CD4-positive, alpha-beta T cell treated with Interleukin-15 for 1 hour (primary cell): ENCODE measurements at places on chromosomes 1 and 21.

DNA sequence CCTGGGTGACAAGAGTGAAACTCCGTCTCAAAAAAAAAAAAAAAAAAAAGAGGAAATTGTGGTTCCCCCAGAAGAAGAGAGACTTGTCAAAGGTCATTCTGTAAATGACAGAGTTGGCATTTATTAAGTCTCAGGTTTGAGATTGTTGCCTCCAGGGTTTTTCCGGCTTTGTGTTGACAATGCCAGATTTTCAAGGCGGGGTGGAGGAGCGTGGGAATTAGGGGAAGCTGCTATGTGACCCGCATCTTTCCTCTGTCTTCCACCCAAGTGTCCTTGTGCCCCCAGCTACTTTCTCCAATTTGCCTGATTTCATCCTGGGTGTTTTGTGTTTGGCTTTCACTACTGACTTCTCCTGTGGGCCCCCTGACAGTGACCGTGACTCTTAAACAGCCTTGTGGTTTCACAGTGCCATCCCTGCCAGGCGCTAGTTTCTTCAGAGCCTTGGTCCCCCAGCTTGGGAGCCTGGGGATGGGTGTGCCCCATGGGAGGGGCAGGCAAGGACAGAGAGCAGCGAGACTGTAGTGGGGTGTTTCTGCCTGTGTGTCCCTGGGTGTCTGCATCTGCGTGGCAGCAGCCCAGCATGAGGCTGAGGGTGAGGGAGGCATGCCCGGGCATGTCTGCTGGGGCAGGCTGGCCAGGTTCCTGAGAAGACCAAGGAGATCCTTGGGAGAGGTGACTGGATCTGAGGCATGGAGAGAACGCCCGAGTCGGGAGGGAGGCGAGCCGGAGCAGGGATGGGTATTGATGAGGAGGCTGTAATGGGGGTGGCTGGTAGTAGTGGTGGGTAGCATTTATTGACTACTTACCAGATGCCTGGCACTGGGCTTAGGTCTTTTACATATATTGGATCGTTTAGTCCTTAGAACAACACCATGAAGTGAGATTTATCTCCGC lies 46.3 kb downstream of the IER5 start:
- peak; percentile 51 for DNase-seq

DNA sequence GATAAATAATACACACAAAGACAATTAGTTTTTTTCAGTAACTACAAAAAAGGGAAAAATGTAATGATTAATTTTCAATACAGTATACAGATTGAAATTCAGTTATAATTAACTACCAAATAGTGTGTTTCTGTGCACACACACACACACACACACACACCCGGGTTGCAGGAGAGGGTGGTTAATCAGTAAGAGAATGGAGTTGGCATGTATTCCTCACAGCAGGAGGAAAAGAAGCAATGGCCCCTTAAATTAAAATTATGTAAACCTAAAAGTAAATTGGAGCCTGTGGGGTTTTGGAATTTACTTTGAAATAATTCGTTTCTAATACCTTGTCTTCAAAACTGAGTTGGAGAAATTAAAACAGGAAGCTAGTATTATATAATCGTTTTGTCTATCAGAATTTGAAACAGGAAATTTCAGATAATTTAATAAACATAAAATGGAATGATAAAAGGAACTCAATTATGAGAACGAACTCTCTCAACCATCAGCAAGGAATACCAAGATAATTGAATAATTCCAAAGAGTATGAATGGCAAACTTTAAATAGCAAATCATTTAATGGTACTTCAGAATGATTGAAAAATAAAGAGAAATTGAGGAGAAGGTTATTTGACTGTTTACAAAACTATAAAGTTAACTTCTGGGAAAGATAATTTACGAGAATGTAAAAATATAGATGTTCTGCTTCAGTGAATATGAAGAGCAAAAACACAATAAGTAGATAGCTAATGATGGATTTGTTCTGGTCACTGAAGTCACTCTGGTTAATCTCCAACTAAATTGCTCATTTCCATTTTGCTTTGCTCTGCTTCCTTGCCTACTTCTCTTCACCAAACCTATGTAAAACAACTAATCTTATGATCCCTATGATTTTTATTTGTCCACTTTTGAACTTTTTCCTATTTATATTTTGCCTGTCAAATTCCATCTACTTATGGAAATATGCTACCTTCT lies 547.9 kb upstream of the ZP4 start:
- DNase-seq = no peak

- no peak for DNase-seq
These were observed 536 bp downstream of the HMGCL start for GRCh38 chr1:23824711-23825075.

GRCh38 chr1:56586502-56586901 lies 7.1 kb upstream of the PLPP3 start:
- no peak for DNase-seq

GRCh38 chr1:60130703-60131102 lies 57.1 kb upstream of the C1orf87 start:
- no peak for DNase-seq

DNA sequence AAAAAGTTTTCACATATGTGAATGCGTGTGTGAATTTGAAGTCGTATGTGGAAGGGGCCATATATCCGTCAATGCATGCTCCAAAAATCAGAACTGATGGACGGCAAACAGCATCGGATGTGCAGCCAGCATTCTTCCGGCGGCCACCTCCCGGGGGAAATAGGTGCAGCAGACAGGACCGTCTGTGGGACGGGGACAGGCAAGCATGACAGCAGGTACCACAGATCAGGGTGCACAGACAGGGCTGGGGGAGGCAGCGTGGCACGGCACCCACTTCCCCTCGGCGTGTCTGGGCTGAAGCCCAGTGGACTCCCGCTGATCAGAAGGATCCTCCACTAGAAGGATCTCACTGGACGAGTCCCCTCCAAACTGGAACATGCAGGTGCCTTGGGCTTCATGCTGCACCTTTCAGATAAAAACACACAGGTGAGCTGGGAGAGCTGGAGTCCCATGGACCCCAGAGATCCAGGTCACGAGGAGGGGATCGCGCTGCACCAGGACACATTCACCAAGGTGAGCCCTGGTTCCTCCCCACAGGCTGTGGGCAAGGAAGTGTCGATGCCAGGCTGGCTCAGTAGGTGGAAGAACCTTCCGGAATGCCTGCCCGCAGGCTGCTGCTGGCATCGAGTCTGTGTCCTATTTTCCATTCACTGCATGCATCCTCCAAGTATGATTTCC lies 25.3 kb downstream of the PDE9A start:
- no peak for DNase-seq

DNA sequence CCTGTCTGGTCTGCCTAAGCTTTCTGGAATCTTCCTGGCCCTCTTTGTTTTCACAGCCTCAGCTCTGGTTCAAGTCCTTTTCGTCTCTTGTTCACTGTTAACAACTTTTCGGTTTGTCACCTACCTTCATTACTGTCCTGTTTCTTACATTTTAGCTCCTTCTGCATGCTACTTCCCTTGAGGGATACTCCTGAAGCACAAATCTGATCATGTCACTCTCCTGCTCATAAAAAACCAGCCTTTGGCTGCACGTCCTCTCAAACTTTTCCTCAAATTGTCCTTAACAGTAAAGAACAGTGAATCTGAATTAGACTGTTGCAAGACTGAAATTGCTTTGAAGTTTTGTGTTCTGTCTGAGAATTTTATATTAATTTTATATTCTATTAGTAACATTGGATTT lies 3.3 kb downstream of the RAVER2 start:
- no peak for DNase-seq
